ENCODE measurements at places on chromosomes 5 and 9.

DNA sequence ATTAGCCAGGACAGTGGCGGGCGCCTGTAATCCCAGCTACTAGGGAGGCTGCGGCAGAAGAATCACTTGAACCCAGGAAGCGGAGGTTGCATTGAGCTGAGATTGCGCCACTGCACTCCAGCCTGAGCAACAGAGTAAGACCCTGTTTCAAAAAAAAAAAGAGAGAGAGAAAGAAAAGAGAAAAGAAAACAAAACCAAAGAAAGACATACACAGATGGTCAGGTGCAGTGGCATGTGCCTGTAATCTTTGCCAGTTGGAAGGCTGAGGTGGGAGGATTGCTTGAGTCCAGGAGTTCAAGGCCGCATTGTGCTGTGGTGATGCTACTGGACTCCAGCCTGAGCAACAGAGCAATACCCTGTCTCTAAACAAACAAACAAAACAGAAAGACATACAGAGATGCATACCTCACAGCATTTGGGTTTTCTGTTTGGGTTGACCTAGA is 10.0 kb upstream of the PSAT1 start:
- no peak for DNase-seq

DNA sequence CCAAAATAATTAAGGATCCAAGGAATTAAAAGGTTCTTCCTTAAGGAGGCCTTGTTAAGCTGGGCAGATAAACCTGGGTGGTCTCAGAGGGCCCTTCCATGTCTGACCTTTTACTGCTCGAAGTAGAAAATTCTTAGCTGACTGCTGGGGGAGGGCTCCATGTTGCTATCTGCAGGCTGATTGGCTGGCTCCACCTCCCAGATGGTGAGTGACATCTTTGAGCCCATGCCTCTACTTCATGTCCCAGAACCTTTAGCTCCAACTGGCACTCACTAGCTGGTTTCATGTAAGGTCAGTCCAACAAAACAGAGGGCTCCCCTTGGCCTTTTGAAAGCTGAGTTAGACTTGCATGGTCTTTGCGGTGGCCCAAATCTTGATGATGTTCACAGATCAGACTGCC is 188.2 kb downstream of the PAX5 start:
- DNase-seq, result no peak

GRCh38 chr9:71721855-71722254 is 46.5 kb downstream of the CEMIP2 start:
- DNase-seq, result peak; percentile 59

- peak; percentile 97 for DNase-seq
Measured at GRCh38 chr5:98458004-98458403, 315.5 kb upstream of the RGMB start.

DNA sequence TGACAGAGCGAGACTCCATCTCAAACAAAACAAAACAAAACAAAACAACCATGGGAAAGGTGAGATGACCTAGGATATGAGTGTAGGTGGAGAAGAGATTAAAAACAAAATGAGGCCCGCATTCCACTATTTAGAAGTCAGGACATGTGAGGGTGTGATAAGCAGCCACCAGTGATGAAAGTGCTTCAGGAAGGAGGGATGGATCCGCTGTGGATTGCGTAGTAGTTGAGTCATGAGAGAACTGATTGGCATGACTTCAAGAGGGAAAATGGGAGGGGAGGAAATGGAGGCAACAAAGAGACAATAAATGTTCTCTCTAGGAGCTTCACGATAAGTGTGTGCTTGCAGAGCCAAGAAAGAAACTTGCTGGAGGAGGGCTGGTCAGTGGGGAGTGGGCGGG is 367.6 kb downstream of the ARL15 start:
- peak; percentile 58 for DNase-seq

DNA sequence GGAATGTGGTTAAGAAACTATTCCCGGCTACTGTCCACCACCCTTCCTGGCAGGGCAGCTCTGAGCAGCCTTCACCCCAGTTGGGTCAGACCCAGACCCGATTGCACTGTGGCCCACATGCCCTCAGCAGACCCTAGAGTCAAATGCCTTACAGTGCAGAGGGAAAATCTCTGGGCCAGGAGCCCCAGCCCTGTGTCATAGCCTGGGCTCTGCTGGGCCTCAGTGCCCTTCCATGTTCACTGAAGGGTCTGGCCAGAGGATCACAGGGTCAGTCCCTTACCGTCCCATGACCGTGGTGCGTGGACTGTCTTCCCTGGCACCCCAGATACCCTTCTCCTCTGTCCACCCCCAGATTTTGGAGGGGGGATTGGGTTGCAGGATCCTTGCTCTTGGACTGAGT is 73.5 kb upstream of the COL5A1 start:
- DNase-seq, result no peak

DNA sequence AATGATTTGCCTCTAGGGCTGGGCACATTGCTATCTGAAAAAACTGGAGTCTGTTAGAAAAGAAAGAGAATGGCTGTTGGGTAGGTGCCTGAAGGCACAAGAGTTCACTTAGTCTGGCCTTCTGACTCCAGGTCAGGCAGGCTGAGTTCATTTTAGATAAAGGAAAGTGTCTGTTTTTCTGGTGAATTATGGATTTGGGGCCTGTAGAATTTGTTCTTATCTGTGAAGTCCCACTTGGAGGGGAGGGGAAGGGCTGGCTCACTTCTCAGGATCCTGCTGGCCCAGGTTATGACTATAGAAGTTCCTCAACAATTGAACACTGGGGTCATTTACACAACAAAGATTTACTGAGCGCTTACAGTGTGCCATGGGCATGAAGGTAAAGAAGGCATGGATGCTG is 11.5 kb upstream of the SEPTIN8 start:
- DNase-seq, result no peak

DNA sequence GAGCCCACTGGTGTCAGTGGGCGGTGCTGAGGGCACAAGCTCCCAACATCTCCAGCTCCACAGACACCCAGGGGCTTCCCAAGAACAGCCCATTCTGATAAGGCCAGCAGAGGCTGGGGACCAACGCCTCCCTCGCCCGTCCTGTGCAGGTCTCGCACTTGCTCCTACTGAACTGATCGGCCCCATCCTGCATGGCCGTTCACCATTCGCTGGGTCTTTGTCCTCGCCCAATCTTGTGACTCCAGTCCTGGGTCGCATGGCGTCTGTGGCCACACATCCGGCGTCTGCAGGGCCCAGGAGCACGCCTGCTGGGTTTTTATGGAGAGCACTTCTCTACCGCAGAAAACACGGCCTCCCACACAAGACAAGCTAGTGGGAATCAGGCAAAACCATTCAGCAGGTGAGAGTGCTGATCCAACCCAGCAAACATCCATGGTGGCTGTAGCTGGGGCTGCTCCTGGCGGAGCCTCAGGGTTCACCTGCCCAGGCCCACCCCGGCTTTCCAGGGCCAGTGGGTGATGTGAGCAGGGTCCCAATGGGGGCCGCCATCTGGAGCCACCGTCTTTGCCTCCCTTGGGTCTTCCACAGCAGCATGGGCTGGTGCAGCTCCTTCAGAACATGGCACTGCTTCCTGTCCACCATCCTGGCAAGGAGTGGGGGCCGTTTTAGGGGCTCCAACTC is 7.4 kb downstream of the LRRC14B start:
- DNase-seq, result no peak

GRCh38 chr9:8850914-8851313 is 1051.3 kb upstream of the DMAC1 start:
- no peak for DNase-seq

DNA sequence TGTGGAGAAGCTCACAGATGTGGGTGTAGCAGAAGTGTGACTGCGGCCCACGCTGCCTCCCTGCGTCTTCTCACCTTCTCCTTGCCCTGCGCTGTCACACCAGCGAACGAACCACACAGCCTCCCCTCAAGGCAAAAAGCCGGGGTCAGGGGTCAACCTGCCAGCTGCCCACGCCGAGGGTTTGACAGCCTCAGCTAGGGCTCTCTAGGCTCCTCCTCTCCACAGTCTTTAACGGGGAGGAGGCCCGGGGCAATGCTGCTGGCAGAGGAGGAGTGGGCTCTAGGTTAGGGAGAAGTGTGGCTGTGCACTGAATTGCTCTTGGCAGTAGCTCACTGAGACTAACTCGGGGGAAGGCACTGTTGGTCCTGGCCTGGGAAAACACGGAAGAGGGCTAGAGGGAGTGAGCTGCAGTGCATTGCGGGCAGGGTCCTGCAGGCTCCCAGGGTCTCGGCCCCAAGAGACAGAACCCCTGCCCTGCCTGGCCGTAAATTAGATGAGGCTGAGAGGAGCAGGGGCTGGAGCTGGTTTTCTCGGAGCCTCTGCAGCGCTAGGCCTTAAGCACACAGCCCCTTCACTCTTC is 4.2 kb upstream of the TRIM52 start:
- no peak for DNase-seq

GRCh38 chr5:151720215-151720614 is 33.5 kb upstream of the SPARC start:
- DNase-seq, result no peak

DNA sequence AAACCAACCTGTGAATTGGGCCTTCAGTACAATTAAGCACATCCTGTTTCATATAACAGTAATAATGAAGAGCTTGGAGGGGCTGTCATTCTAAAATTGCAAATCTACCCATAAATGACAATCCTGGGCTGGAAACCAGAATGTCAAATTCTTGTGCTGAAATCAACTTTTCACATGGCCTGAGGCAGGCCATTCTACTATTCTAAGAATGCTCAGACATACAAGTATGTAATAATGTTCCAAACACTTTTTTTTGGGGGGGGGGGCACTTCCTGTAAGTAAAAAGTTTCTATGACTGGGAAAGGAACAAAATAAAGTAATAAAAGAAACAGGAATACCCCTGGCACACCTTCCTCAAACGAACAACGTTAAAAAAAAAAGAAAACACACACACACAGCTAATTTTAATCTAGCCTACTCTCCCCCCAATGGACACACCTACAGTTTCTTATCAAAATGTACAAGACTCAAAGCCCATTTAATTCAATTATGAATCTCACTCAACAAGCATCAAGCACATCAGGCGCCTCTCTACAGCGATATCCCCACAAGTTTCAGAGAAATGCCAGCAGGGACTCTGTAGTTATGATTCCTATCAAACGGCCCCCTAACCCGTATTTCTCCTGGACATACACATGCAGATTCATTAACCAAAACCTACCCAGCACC is 1.4 kb downstream of the ETF1 start:
- DNase-seq, result no peak

DNA sequence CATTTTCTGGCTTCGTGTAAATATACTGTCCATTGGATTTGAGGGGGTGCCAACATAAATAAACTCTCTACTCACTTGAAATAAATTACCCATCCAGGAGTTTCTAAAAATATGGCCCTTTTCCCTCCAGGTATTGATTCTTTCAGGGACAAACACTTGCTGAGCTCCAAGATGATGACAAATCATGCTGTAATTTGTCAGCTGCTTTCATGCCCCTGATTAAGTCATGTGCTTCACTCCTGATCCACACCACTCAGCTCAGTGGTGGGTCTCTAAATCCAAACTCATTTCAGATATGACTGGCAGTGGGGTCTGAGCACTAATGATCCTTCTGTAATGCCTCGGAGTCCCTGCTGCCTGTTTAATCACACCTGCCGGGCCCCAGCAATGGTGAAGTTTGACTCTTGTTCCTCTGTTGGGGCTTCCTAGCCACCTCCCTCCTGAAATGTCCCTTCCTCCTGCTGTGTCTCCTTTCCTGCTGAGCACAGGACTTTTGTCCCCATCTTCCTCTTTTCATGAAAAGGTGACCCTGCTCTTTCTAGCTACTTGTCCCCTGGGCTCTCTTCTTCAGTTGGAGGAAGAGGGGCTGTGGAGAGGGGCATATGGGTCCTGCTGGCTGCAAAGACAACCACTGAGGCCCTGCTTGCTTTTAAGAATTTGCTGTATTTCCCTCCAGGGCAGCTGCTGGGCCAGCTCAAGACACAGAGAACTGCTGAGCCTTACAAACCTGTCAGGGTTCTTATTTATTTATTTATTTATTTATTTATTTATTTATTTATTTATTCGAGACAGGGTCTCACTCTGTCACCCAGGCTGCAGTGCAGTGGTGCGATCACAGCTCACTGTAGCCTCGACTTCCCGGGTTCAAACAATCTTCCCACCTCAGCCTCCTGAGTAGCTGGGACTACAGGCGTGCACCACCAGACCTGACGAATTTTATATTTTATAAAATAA is 200.0 kb downstream of the ATP10B start:
- DNase-seq, result no peak

DNA sequence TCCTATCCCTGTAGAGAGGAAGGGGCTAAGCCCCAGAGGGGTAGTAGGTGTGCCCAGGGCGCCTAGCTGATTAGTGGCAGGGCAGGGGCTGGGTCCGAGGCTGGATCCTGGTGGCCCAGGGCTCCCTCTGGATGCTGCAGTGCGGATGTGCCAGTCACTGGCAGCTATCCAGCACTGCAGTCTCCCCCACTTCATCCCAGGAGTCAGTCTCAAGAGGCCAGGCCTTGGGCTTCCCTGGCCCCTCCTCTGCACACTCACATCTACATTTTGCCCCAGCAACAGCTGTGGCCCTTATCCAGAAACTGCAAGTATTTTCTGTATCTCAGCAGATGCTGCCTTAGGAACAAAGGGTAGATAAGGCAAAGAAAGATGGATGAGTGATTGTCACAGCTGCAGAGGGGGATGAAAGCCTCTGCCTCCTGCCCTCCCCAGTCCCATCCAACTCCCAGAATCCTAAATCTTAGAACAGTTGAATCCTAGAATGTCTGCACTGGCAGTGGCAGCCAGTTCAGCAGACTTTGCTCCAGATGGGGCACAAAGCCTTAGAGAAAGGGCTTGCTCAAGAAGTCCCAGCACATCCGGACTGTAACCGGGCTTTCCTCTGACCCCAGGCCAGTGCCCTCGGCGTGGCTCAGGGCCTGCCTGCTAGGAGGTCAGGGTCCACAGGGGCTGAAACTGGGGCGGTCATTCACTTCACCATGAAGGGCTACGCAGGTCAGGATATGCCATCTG is 1.6 kb downstream of the ANXA6 start:
- DNase-seq, result peak; percentile 62

GRCh38 chr9:6562201-6562600 is 83.3 kb downstream of the GLDC start:
- no peak for DNase-seq

- no peak for DNase-seq
Measured at GRCh38 chr5:2901511-2901910, 150.0 kb upstream of the IRX2 start.

- no peak for DNase-seq
Measured at GRCh38 chr5:132251220-132251725, 6.2 kb upstream of the PDLIM4 start.
